ENCODE measurements at places on chromosomes 2 and 18. TPM values are rescaled to one million over a fixed set of nuclear protein-coding genes. Genes with fewer than 3 reads are reported as not detected.

SLC25A52 gene
- 0.35 TPM for polyA plus RNA-seq

GRCh38 chr18:61290616-61291015 lies 42.6 kb upstream of the CDH20 start:
- no peak for DNase-seq

- DNase-seq = no peak
These were observed 61.3 kb downstream of the CUL3 start for GRCh38 chr2:224523626-224524577.

GRCh38 chr18:58862851-58863538 lies 1.7 kb upstream of the ZNF532 start:
- DNase-seq = peak; percentile 59

SLC30A3 gene
- 1.1 TPM for polyA plus RNA-seq

IL36RN gene
- not detected for polyA plus RNA-seq

- DNase-seq = no peak
These were observed 18.6 kb upstream of the ESPNL start for GRCh38 chr2:238081561-238081960.

FAM237A gene
- polyA plus RNA-seq = not detected

- no peak for DNase-seq
These were observed 825.0 kb upstream of the KLHL29 start for GRCh38 chr2:22560021-22560420.

GRCh38 chr18:33697498-33697897 lies 119.5 kb downstream of the ASXL3 start:
- DNase-seq = no peak
